ENCODE measurements at places on chromosomes 16 and 17. TPM values are rescaled to one million over a fixed set of nuclear protein-coding genes. Genes with fewer than 3 reads are reported as not detected.

KIF18B gene
- total RNA-seq, result not detected

ZMYND15 gene
- 0.38 TPM for total RNA-seq

CCDC47 gene
- total RNA-seq, result 112 TPM

CASKIN1 gene
- total RNA-seq, result under 0.01 TPM

KIFC3 gene
- 35.8 TPM for total RNA-seq

PLCG2 gene
- total RNA-seq, result 1.8 TPM
